ENCODE measurements at places on chromosomes 3 and 15.

DNA sequence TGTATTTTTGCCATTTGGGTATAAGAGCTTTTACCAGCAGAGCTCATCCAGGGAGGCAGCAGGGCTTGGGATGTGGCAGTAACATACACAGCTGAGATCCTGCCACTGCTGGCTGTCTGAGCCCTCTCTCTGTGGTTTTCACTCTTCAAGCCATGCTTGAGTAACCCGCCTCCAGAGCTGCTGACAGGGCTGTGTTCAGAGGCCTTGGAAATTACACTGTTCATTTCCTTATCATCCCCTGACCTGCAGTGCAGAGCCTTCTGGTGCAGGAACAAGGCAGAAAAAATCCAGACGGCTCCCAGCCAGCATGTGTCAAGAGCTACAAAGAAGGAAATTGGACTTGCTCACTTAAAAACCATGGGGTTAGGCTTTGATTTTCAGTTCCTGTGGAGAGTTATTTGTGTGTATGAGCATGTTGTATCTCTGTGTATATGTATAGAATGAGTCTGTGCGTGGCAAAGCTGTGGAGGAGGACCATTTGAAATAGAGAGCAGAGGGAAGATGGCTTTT, 47.0 kb downstream of the ZNF609 start:
- no peak for DNase-seq

DNA sequence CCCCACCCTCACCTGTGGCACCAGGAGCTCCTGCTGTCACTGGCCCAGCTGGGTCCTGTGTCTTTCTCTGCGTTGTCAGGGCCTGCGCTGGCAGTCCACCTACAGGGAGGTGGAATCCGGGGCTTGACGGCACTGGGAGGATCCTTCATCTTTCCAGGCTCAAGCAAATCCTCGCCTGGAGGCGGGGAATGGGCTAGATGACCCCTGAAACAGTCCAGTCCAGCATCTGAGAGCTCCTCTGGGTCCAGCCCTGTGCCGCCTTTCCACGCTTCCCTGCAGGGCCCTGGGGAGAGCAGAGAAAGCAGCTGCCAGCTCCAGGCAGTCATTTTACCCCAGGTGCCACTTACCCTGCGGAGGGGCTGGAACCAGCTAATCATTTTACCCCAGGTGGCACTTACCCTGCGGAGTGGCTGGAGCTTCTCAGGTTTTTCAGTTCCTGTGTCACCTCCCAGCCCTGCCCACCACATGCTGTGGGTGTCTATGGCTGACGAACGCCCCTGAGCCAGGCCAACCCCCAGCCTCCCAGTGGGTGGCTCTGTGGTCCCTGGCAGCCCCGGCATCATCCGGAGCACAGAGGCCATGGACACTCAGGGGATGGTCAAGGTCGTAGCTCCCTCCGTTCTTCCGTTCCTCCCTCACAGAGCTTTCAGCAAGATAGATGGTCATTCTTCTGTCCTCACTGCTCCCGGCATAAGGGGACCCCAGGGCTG, 17.9 kb upstream of the ADIPOQ start:
- no peak for DNase-seq

- DNase-seq: no peak
These were observed 391.0 kb upstream of the RARB start for GRCh38 chr3:25037049-25037547.

DNA sequence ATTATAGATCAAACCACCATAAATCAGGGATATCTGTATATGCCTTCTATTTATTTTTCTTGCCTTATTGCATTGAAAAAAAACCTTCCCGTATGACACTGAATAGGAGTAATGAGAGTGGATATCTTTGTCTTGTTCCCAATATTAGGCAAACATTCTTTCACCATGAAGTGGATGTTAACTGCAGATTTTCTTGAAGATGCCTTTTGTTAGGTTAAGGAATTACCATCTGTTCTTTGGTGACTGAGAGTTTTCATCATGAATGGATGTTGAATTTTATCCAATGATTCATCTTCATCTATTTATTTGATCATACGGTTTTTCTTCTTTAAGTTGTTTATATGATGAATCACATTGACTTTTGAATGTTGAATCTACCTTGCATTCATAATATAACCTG, 47.1 kb upstream of the MECOM start:
- no peak for DNase-seq

- no peak for DNase-seq
These were observed 25.4 kb upstream of the MBNL1 start for GRCh38 chr3:152243301-152243711.

DNA sequence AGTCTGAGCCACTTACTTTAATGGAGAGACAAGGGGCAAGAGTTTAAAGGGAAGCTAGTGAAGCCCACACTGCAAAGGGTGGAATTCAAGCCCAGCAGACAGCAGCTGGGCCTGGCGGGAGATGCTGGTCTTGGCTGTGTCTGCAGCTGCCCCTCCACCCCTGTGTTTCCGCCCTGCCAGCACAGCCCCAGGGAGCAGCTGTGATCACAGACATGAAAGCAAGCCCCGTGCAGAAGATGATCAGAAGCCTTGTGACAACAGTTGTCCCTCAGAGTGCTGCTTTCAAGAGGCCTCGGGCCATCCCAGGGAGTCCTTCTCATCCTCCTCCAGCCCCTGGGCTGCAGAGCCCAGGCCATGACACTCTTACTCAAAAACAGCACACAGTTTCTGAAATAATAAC, 24.1 kb upstream of the SLC6A1 start:
- DNase-seq: no peak

GRCh38 chr3:61855211-61855610, 293.8 kb downstream of the PTPRG start:
- DNase-seq: no peak

Measured in effector memory CD4-positive, alpha-beta T cell (primary cell).